Kidney epithelial cell (primary cell): ENCODE measurements at places on chromosomes 3 and 15. TPM values are rescaled to one million over a fixed set of nuclear protein-coding genes. Genes with fewer than 3 reads are reported as not detected.

Gene TMEM212
- not detected in 2 replicates for total RNA-seq

Gene GPX1
- 422 and 502 TPM in 2 replicates for total RNA-seq

Gene CEP19
- 1.0 and 3.1 TPM in 2 replicates for total RNA-seq

Gene CKMT1A
- total RNA-seq: 6.5 and 8.8 TPM in 2 replicates

Gene ANKRD34C
- total RNA-seq: not detected in 2 replicates

Gene MYLK
- total RNA-seq: 48.9 and 49.7 TPM in 2 replicates

Gene CHRFAM7A
- total RNA-seq: 1.1 and 8.5 TPM in 2 replicates
